ENCODE measurements at places on chromosomes 11 and 22. TPM values are rescaled to one million over a fixed set of nuclear protein-coding genes. Genes with fewer than 3 reads are reported as not detected.
A peak's percentile ranks its signal among the peaks of the same experiment; 100 is the strongest.

DNA sequence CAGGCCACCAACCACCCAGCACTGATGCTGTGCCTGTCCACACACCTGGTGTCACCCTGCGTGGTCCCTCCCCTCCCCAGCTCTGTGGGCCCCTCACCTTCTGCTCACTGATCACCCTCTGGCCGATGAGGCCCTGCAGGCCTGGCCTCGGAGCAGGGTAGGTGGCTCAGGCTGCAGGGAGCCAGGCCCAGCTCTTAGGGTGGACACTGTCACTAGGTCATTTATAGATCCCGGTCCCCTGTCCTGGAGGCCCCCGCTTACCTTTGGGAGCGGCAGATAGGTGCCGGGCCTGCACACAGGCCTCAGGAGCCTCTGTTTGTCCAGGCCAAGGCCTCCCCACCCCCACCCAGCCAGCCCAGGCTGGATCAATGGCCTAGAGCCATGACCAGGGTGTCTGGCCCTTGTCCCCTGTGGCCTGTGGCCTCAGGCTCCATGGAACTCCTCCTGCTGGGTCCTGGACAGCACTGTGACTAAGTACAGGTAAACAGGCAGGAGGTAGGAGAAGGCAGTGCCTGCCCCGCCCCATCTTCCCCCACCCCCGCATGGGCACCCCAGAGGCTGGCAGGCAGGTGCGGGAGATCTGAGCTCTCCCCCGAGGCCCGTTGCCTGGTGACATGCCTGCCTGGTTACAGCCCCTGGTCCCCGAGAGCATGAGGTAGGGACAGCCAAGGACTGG, at the start of gene TMPRSS6:
Gene TMPRSS6, minus strand, starts transcription at position 472 of the 676 bp plus-strand sequence. CDS start 6,296 bp downstream, outside the sequence.
- peak; percentile 91 for DNase-seq

P2RY2 gene
- total RNA-seq, result 3.8 TPM

DNA sequence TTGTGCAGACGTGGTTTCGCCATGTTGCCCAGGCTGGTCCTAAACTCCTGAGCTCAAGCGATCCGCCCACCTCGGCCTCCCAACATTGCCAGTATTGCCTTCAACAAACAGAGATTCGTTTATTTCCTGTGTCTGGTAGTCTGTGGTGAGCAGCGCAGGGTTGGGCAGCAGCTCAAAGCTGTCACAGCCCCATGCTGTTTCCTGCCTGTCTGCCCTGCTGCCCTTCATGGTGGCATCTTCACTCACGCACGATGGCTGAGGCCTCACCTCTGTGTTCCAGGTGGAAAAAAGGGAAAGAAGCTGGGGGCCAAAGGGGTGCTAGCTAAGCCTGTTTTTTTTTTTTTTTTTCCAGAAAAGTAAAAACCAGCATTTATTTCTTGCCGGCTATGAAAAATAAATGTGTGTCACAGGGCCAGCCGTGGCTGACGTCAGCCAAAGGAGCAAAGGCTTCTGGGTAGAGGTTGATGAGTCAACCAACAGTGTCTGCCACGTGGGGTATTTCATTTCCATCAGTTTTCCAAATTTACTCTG, 28.8 kb downstream of the TBC1D22A start:
- DNase-seq, result no peak

IPO7 gene
- 52.9 TPM for total RNA-seq

- no peak for DNase-seq
These were observed 9.9 kb downstream of the CRTAM start for GRCh38 chr11:122848186-122848585.

DNA sequence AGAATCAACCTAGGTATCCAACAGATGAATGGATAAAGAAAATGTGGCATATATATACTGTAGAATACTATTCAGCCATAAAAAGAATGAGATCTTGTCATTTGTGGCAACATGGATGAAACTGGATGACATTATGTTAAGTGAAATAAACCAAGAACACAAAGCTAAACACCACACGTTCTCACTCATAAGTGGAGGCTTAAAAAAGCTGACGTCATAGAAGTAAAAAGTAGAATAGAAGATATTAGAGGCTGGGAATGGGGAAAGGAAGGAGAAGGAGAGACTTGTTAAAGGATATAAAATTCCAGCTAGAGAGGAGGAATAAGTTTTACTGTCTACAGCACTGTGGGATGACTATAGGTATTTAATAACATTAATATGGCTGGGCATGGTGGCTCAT, 12.9 kb downstream of the EXPH5 start:
- DNase-seq, result no peak
